ENCODE measurements at places on chromosomes 11 and 22. TPM values are rescaled to one million over a fixed set of nuclear protein-coding genes. Genes with fewer than 3 reads are reported as not detected.
A peak's percentile ranks its signal among the peaks of the same experiment; 100 is the strongest.

DNA sequence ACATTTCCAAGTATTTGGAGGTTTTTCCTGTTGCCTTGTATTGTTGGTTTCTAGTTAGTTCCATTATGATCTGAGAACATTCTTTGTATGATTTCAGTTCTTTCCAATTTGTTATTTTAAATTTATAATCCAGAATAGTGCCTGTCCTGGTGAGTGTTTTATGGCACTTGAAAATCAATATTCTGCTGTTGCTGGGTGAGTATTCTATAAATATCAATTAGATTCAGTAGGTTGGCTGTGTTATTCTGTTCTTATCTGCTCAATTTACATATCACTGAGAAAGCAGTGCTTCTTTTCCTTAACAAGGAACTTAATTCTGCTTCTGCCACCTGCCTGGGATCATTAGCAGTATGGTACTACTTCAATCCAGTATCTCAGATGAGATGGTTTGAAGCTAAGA, 123.5 kb downstream of the SNX19 start:
- no peak overlapping the region for H3K27ac ChIP-seq
- no peak for DNase-seq
- no peak overlapping the region for H3K4me3 ChIP-seq
- no peaks in the 10 kb centered on the region for H3K36me3 ChIP-seq

GRCh38 chr22:26756675-26757293, 99.4 kb downstream of the MIAT start:
- no peaks in the 10 kb centered on the region for H3K27me3 ChIP-seq
- DNase-seq = peak; percentile 69
- H3K36me3 ChIP-seq = no peaks in the 10 kb centered on the region

DNA sequence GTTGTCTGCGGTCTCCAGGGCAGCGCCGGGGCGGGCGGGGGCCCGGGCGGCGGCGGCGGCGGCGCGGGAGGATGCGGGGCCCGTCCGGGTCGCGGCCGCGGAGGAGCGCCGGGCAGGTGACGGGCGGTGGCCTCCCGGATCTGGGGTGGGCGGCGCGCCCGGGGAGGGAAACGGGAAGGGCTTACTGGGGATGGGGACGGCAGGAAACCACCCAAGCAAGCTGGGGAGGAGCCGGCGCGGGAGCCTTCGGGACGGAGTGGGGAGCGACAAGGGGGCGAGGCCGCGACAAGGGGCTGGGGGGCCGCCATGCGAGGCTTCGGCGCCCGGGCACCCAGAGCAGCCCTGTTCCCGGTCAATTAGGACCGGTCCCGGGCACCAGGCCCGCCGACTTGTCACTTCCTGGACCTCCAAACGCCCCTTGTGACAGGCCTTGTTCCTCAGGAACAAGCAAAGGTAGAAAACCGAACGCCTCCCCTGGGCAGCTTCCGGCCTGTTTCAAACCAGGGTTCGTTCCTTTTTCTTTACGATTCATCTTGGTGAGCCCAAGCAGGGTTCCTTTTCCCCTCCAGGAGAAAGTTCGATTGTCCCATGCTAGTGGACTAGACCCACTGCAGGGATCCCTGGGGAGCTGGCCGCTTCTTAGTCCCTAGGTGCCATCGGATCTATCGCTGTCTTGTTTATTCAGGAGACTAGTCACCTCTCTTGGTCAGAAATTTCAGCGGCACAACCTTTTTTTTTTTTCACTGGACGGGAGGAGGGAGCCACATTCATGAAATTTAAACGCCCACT, 492 bp downstream of the JHY start:
- H3K27ac ChIP-seq = no peak overlapping the region
- H3K27me3 ChIP-seq = no peaks in the 10 kb centered on the region
- peak; percentile 69 for DNase-seq

- DNase-seq = peak; percentile 84
- no peaks in the 10 kb centered on the region for H3K36me3 ChIP-seq
- H3K4me1 ChIP-seq = no peaks in the 10 kb centered on the region
- H3K27ac ChIP-seq = no peak within 1 kb of the TSS
- H3K4me3 ChIP-seq = peak within 1 kb of the TSS; percentile 57
Observed at GRCh38 chr11:76670485-76671236, at the start of gene LRRC32. LRRC32 (minus strand) TSS chr11:76670747; CDS start chr11:76665954, 4,793 bp downstream.

DNA sequence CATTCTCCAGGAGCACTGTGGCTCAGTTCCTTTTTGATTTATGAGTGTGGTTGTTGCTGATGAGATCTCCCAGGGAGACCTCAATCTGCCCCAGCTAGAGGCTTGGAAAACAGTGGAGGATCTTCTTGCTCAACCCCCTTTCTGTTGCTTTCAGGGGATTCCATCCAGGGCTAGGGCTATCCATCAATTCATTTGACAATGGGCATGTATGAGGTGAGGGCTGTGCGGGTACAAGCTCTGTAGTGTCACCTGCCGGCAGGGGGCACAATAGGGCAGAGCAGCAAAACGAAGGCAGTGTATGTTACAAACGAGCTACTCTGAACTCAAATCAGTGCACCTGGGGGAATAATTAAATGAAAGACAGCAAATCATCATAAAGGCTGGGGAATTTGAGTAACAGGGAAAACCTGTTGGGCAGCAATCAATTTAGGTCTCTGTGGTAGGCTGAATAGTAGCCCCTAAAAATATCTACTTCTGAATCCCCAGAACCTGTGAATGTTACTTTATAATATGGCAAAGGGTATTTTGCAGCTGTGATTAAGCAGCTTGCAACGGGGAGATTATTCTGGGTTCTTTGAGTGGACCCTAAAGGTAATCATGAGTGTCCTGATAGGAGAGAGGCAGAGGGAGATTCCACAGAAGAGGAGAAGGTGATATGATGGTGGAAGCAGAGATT, 170.3 kb upstream of the ZBED5 start:
- no peaks in the 10 kb centered on the region for H3K4me1 ChIP-seq
- H3K4me3 ChIP-seq = no peak overlapping the region
- no peak overlapping the region for H3K27ac ChIP-seq
- DNase-seq = peak; percentile 90

GRCh38 chr22:40263191-40263590, 83.1 kb upstream of the ADSL start:
- peaks cover 4% of the 10 kb centered on the region for H3K4me1 ChIP-seq
- no peak overlapping the region for H3K27ac ChIP-seq
- H3K36me3 ChIP-seq = no peaks in the 10 kb centered on the region
- no peak overlapping the region for H3K4me3 ChIP-seq
- no peaks in the 10 kb centered on the region for H3K27me3 ChIP-seq
- DNase-seq = peak; percentile 73

DNA sequence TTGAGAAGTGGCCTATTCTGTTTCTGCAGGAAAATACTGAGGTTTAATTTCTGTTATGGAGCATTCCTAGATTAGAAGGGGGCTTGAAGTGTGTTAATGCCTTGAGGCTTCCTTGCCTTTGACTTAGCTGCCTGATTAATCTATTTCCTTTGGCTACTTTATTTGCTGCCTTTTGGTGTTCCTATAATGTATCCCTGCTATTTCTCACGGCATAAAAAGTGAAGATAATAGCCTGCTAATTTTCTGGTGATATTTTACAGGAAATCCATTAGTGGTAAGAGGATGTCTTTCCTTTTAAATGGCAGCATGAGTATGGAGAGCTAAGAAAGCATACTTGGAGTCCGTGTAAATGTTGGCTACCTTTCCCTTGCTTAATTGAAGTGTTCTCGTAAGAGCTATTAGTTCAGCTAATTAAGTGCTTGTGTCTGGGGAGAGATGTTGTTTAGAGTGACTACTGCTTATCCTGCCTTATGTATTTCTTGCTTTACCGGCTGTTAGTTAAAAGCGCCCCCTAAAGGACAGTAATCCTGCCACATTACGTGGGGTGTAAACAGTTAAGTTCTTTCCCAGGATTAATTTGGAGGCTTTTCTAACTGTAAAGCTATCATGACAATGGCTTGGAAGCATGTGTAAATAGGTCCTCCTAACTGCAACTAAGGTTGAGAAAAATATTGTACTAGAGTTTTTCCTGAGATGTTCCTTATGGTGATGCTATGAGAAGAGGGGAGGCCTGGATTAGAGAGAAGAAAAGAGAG, 45.6 kb downstream of the ZNF280B start:
- DNase-seq = no peak
- H3K4me1 ChIP-seq = no peaks in the 10 kb centered on the region
- H3K36me3 ChIP-seq = no peaks in the 10 kb centered on the region
- no peaks in the 10 kb centered on the region for H3K27me3 ChIP-seq

DNA sequence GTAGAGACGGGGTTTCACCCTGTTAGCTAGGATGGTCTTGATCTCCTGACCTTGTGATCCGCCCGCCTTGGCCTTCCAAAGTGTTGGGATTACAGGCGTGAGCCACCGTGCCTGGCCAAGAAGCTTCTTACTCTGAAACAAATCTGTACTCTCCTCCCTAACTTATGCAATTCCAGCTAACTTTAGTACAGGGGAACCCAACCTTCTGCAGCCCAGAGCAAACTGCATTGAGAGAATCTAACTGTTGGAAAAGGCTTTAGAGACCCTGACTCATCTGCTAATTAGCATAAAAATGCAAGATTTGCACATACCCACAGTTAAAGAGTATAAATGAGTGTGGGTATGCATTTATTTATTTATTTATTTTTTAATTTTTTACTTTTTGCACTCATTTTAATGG, 64.8 kb downstream of the APOL5 start:
- H3K27ac ChIP-seq = peak overlapping the region; percentile 30
- DNase-seq = no peak
- peaks cover 7% of the 10 kb centered on the region for H3K4me1 ChIP-seq
- H3K27me3 ChIP-seq = no peaks in the 10 kb centered on the region

DNA sequence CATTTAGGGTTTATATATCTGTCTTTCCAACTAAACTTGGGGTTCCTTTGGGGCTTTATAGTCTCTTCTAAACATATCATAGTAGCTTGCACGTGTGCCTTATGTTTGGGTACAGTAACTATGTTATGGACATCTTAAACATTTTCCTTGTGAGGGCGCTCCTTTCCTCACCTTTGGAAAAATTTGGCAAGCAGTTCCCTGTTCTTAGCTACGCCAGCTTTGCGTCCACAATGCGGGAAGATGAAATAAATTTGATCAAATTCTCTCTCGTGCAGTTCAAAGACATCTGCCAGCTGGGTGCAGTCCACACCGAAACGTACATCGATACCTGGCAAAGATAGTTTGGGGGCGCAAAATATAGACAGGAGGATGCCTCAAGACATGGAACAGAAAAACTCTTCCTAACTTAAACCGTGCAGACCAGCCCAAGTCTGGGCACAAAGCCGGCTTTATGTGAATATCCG, 548 bp downstream of the FDXACB1 start:
- no peaks in the 10 kb centered on the region for H3K36me3 ChIP-seq
- peak overlapping the region; percentile 67 for H3K4me3 ChIP-seq
- no peaks in the 10 kb centered on the region for H3K27me3 ChIP-seq
- no peak for DNase-seq
- H3K4me1 ChIP-seq = peaks cover 5% of the 10 kb centered on the region

- peak; percentile 83 for DNase-seq
- no peaks in the 10 kb centered on the region for H3K36me3 ChIP-seq
- no peaks in the 10 kb centered on the region for H3K27me3 ChIP-seq
- H3K27ac ChIP-seq = peak overlapping the region; percentile 43
- H3K4me3 ChIP-seq = no peak overlapping the region
Observed at GRCh38 chr11:44592125-44592940, 26.9 kb downstream of the CD82 start.

DNA sequence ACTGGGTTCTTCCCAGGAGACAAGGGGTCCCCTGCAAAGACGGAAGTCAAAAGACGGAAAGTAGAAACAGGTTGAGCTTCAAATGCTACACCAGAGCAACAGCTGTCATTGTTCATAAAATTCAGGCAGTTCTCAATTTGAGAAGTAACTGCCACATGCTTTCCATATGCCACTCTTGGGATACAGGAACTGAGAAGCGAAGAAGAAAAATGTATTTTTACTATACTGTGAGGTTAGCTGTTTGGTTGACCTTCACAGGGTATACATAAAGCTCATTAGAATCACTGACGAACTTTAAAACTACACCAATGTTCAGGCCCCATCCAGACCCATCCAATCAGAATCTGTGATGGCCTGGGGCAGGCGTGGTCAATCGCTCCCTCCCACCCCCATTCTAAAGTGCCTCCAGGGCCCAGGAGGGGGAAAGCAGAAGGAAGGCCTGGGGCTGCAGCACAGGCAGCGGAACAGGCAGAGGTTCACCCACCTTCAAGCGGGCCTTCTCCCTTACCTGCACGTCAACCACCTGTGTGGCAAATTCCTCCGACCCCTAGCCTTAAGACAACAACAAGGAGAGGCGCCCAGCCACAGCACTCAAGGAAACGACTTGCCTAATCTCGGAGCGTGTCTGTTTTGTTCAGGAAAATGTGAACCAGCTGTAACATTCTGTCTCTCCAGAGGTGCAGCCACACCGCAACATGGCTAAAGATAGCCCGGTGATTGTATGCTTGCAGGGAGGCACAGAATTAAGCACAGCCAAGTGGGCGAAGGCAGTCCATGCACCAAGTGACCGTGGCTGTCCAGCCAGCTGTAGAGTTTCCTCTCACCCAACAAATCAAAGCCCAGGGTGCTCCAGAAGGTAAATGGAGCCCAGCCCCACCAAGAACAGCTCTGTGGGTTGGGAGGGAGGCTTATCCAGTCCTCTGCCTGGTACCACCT, 82.6 kb downstream of the MICAL3 start:
- no peaks in the 10 kb centered on the region for H3K36me3 ChIP-seq
- no peak overlapping the region for H3K4me3 ChIP-seq
- no peak for DNase-seq
- peaks cover 9% of the 10 kb centered on the region for H3K4me1 ChIP-seq
- no peaks in the 10 kb centered on the region for H3K27me3 ChIP-seq

DNA sequence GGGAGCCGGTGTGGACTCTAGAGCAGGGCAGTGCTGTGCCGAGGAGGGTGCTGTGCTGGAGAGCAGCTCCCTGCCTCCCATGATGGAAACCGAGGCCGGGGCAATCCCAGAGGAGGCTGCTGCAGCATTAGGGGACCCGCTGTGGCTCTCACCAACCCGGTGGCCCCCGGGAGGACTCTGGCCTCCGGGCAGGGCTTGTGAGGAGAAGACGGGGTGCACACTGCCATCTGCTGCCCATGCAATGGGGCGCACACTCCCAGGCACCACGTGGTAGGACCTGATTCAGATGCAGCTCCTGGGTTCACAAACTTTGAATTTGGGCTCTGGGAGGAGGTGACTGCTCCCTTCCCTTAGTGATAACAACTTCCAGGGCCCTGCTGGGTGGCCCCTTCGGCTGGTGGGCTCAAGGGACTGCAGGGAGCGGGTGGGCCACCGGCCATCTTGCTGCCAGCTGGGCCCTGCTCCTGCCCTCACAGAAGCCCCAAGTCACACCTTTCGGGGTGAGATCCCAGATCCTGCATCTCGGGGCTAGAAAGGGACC, 93.8 kb upstream of the FGF3 start:
- H3K4me3 ChIP-seq = no peak overlapping the region
- H3K27me3 ChIP-seq = no peaks in the 10 kb centered on the region

Gene OR56B1
- 0.26 TPM for total RNA-seq

Gene SLC29A2
- total RNA-seq = 1.9 TPM

Gene CTTN
- 355 TPM for total RNA-seq

Gene MICAL3
- 123 TPM for total RNA-seq

Gene SEPTIN3
- total RNA-seq = 0.63 TPM

Gene EXPH5
- 1.8 TPM for total RNA-seq

Gene HDHD5
- 15.1 TPM for total RNA-seq

All from aorta (tissue), 5 donors.